ENCODE measurements at places on chromosomes 4 and X.

GRCh38 chr4:149884529-149885181, 69.0 kb upstream of the IQCM start:
- DNase-seq, result no peak

- no peak for DNase-seq
Observed at GRCh38 chrX:45972636-45973035, 572.6 kb downstream of the ZNF674 start.

GRCh38 chr4:94451695-94452475, at the start of gene PDLIM5:
Gene PDLIM5, plus strand, starts transcription at chr4:94451942. Its CDS starts 3,347 bp downstream, at chr4:94455289.
- DNase-seq, result peak; percentile 75

DNA sequence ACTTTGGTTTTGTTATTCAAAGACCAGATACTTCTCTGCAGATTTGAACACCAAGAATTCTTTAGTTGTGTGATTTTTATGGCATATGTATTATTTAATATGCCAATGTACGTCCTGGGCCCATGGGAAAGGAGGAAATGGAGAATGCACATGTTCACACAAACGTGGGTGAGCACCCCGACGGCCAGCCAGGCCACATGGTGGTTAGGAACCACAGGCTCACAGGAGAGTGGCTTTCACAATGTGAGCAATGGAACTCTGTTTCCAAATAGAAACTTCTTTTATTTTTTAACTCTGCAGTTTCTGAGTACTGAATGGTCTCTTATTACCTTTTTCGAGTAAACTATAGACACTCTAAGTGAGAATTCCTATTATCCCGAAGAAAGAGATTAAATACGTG, 58.0 kb upstream of the UNC5C start:
- DNase-seq, result no peak

- DNase-seq, result no peak
Observed at GRCh38 chr4:164606478-164606877, 147.5 kb upstream of the SMIM31 start.

GRCh38 chrX:39725928-39726619, 371.7 kb downstream of the BCOR start:
- DNase-seq, result no peak

GRCh38 chr4:136558940-136559494, 973.3 kb downstream of the PCDH18 start:
- no peak for DNase-seq

Data from stimulated activated CD8-positive, alpha-beta memory T cell treated with anti-CD3 and anti-CD28 coated beads, Interleukin-7, amount 100 ng/mL, for 48 hours (primary cell).